Stimulated activated CD4-positive, alpha-beta T cell treated with anti-CD3 and anti-CD28 coated beads, Interleukin-12 subunit alpha, Interleukin-12 subunit beta, amount 100 ng/mL, for 24 hours (primary cell): ENCODE measurements at places on chromosomes 2 and 18.

GRCh38 chr2:192119536-192119935 is 75.2 kb downstream of the TMEFF2 start:
- DNase-seq, result no peak

- no peak for DNase-seq
Observed at GRCh38 chr18:58407649-58408407, 221.1 kb downstream of the ALPK2 start.

DNA sequence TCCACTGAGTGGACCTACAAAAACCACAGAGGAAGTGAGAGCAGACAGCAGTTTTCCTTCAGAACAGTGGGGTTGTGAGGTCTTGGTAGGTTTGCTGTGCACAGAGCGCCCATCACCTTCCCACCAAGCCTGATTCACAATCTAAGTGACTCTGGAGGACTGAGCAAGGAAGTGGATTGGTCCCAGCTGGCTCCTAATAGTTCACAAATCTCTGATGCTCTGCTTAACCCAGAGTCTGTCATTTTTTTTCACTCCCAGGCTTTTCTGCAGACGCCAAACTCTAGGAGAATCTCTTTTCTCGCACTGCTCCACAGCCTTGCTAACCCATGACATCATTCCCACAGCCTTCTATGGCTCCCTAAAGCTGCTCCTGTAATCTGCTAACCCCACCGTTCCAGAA is 280.4 kb downstream of the C1D start:
- DNase-seq, result no peak

- DNase-seq, result no peak
Observed at GRCh38 chr18:56248610-56249235, 389.7 kb downstream of the TXNL1 start.

GRCh38 chr2:119160361-119160990 is 1.9 kb upstream of the C1QL2 start:
- DNase-seq, result no peak

- DNase-seq, result no peak
Observed at GRCh38 chr2:204967199-204967960, 422.1 kb downstream of the PARD3B start.

GRCh38 chr18:55173291-55173690 is 214.0 kb upstream of the CCDC68 start:
- no peak for DNase-seq

GRCh38 chr2:47250586-47251403 is 95.7 kb upstream of the STPG4 start:
- no peak for DNase-seq

DNA sequence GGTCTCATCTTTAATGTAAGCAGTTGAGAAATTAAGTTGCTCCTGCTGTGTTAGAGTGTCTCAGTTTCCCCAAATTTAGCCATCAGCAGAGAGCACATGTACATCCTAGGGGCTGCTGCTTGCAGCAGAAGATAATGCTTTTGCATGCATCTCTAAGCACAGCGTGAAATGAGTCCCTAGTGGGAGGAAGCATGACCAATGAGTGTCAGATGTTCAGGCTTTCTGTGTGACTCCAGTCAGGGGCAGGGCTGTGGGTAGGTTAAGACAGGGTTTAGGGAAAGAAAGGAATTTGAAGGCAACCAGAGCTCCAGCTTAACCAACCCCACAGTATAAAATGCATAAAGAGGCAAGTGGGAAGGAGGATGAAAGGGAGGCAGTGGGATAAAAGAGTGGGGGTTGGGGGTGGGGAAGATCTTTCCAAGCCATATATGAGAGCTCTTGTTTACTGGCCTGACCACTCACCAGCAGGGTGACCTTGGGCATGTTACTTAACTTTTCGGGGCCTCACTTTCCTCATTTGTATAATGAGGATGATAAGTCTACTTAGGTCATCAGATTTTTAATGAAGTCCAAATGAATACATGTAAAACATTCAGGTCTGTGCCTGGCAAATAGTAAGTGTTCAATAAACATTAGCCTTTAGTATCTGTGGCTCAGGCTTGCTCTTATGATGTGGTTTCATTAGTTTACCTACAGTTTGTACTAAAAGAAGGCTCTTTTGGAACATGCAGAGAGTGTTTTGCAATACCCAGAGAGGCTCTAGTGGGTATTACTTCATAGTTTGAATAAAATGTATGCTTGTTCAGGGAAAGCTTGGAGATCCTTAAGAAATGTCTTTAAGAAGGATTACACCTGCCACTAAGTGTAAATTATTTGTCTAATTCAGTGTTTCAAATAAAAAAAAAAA is 42.7 kb upstream of the PELI1 start:
- no peak for DNase-seq

DNA sequence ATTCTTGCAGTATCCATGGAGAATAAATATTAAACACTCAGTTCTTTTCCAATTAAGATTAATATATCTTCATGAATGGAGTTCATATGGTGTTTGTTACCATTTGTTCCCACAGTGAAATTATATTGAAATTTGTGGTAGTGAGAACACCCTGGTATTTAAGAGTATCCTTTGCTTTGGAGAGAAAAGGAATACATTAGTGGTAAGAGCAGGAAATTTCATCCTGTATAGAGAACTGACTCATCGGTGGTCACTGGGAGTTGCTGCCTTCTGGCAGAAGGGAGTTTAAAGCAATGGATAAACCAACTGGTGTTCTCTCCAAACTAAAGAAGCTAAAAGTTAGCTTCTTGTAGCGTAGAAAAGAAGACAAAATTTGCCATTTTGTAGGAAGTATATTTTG is 107.3 kb downstream of the MYO1B start:
- no peak for DNase-seq

DNA sequence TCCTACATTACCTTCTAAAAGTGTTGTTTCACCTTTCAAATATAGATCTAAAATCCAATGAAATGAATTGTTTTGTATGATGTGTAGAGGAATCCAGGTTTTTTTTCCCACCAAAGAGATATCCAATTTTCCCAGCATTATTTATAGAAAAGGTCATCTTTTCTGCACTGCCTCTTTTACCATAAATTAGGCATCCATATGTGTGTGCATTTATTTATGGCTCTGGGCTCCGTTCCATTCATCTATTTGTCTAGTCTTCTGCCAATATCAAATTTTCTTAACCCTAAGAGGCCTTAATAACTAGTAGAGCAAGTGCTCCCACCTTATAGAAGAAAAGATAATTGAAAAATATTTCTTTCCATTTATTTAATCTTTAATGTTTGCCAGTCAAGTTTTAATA is 88.3 kb downstream of the ATAD2B start:
- DNase-seq, result no peak

- no peak for DNase-seq
Observed at GRCh38 chr2:152826581-152827279, 108.3 kb downstream of the ARL6IP6 start.

GRCh38 chr2:142926445-142926844 is 49.0 kb downstream of the KYNU start:
- DNase-seq, result no peak

- no peak for DNase-seq
Observed at GRCh38 chr2:179017773-179018357, 32.1 kb downstream of the CCDC141 start.

DNA sequence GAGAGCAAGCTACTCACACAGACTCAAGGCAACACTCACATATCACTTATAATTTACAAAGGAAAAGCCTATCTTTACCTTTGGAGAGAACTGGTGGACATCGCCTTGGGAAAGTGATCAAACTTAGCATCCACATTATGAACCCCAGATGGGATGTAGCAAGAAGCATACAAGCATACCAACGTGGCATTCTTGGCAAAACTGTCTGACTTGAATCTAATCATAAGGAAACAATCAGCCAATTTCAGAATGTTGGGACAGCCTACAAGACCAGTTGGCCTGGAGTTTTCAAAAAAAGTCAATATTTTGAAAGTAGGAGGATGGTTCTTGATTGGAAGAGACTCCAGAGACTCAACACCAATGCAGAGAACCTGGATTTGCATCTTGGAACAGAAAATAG is 79.1 kb upstream of the PMAIP1 start:
- no peak for DNase-seq

DNA sequence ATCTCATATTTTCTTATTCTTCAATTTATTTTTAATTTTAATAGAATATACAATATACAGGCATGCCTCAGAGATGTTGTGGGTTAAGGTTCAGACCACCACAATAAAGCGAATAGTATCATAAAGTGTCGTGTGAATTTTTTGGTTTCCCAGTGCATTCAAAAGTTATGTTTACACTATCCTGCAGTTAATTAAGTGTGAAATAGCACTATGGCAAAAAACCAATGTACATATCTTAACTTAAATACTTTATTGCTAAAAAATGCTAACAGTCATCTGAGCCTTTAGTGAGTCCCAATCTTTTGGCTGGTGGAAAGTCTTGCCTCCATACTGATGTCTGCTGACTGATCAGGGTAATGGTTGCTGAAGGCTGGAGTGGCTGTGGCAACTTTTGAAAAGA is 637.6 kb downstream of the TDRD15 start:
- DNase-seq, result no peak

DNA sequence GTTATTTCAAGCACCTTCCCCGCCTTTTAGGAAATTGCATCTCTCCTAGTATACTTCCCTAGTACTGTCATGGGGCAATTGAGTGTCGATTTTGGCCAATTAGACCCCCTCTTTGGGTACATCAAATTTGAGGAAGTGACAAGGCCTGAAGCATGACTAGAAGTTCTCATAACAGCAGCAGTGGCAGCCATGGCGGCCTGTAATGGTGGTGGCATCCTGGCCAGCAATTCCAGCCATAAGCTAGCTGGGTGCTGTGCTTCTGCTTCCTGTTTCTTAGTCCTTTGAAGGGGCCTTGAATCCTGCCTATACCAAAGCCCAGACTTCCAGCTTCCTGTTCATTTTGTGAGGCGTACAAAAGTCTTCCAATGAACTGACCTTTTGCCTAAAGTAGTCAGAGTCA is 523.1 kb downstream of the PLCL1 start:
- no peak for DNase-seq

DNA sequence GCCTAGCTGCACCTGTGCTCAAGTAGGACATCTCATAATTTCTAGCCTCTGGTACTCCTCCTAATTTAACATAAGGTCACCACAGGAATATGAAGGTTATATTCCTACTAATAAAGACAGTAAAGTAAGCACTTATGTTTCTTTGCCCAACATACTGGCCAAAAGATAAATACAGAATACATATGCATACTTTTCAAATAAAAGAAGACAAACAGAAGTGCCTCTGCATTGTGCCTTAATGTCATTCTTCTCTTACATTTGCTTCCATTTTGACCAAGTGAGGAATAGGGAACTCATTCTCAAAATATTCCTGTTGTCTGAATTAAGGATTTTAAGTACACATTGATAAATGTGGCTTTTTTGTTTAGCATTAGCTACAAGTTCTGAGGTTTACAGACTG is 5.6 kb downstream of the BCL11A start:
- DNase-seq, result no peak

DNA sequence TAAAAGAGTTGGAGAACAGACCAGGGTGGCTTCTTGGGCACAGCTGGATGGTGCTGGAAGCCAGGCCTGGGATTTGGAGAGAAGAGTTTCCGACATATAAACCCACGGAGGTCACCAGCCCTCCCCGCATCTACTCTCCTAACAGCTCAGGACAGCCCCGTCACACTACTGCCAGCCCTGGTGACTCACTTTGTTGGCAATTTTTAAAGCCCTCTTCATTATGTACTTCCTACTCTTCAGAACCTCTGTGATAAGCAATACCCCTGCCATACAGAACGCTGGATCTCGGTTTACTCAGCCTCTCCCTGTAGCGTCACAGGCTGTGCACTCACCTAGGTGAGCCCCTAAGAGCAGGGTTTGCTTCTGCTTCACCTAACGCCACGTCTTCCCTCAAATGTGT is 48.1 kb downstream of the ID2 start:
- DNase-seq, result no peak
